HAP-1 (cell line): ENCODE measurements at places on chromosomes 11 and 22.

GRCh38 chr11:129950101-129951091 lies 52.2 kb downstream of the PRDM10 start:
- no peak for DNase-seq

- peak; percentile 66 for DNase-seq
Measured at GRCh38 chr22:50731811-50732624, 6.0 kb upstream of the ACR start.

GRCh38 chr22:32855045-32855756 lies 53.7 kb downstream of the TIMP3 start:
- DNase-seq: no peak

- DNase-seq: no peak
Measured at GRCh38 chr11:113314065-113314388, 356 bp upstream of the TTC12 start.

- no peak for DNase-seq
Measured at GRCh38 chr22:27644566-27644965, 157.0 kb downstream of the MN1 start.

GRCh38 chr11:35009944-35010342 lies 93.5 kb downstream of the PDHX start:
- DNase-seq: no peak

- no peak for DNase-seq
Measured at GRCh38 chr22:36867695-36868094, 6.9 kb downstream of the NCF4 start.

GRCh38 chr22:43693249-43693648 lies 118.9 kb downstream of the EFCAB6 start:
- no peak for DNase-seq

- DNase-seq: no peak
Measured at GRCh38 chr22:24125941-24126340, 55.3 kb upstream of the SUSD2 start.

DNA sequence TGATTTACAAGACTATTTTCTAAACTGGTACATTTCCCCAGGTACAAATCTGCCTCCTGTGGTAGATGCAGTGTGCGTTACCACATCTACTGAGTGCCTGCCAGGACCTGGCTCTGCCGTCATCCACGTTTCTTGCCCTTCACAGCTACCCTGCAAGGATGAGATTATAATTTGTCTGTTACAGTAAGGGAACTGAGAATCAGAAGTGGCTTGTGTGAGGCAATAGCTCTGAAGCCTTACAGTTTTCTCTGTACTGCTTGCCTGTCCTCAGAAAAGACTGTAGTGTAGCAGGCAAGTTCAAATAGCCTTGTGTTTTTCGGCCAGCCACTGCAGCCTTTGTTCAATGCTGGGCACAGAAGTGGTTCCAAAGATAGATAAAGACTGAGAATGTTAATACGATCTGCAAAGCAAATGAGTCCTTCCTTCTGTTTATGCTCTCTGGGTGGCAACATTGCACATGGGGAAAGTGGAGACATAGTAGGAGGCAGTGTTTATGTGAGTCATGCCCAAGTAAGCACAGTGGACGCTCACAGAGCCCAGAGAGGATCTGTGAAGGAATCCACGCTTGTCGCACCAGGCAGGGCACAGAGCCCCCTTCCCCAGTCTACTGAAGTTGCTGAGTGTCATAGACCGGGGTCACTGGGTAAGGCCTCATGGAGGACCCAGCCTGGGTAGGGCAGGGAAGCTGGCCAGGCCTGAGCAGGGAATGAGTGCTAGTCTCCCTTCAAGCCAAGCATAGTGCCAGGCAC lies 49.1 kb downstream of the MICAL2 start:
- no peak for DNase-seq

- no peak for DNase-seq
Measured at GRCh38 chr11:72712168-72712751, 38.0 kb upstream of the PDE2A start.

GRCh38 chr22:36022162-36022561 lies 6.5 kb downstream of the RBFOX2 start:
- no peak for DNase-seq

DNA sequence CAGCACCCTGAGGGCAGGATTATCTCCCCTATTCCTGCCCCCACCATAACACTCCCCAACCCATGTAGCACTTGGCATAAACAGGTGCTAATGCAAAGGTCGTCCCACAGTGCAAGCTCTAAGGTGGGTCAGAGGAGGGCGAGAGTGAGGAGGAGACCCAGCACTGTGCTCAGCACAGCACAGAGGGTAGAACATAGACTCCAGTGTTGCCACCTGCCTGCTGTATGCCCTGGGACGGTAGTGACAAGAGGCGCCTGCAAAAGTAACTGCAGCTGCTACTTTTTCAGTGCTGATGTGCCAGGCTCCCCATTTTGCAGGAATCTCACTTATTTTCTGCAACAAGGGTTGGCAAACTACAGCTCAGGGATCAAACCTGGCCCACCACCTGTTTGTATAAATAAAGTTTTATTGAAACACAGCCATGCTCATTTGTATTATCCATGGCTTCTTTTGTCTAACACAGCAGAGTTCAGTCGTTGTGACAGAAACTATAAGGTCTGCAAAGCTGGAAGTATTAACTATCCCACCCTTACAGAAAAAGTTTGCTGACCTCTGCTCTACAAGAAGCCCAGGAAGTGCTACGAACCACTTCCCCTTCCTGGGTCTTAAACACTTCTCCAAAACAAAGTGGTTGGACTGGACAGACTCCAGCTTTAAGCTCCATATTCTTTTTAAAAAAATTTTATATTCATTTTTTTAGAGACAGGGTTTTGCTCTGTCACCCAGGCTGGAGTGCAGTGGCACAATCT lies 16.9 kb upstream of the CDC42BPG start:
- no peak for DNase-seq

DNA sequence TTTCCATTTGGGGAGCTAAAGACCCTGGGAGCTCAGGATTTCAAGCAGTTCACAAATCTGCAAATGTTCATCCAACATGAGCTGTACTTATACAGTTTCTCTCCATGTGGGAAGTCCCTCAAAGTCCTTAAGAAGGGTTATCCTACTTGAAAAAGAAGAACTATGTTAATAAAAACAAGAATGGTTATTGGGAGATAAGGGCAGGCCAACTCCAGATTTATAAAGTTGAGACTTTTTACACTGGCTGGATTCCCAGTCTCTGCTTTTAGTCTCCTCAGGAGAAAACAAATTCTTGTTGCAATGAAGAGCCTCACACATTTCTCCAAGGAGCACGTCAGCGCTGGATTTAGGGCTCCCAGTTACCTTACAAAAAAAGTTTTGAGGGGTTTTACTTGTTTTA lies 34.2 kb upstream of the CTTN start:
- DNase-seq: no peak

DNA sequence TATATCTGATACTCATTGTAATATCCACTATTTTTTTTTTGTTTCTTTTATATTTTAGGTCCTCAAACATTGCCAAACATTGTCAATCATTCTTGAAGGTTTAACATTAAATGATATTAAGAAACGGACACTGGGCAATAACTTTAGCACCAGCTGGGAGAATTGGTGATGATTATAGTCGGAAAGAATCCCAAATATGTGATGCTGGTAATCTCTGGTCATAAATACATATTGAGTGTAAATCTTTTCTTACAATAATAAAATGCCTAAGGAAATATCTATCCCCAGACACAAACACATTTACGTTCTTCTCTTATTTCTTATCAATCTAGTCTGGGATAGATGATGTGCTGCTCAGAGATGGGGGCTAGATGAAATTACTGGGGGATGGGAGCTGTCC lies 25.2 kb downstream of the OR51E2 start:
- DNase-seq: no peak
